ENCODE measurements at places on chromosomes 1 and 21.

DNA sequence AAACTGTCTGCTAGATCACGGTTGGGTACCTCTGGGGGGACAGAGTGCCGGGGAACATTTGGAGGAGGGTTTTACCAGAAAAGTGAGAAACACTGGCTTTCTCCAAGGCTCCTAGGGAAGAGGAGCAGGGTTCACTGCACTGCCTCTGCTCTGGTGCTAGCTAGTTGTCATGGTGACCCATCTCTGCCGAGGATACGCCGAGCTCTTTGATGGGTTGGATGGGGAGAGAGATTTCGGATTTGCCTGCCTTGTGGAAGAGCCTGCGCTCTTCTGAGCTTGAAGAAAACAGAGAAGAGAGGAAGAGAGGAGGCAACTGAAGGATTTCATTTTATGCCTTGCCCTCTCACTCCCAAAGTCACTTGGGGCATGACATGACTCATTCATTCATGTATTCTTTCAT is 92.1 kb downstream of the NAV1 start:
- no peak for DNase-seq

GRCh38 chr1:160794376-160794775 is 1.6 kb upstream of the LY9 start:
- DNase-seq: no peak

DNA sequence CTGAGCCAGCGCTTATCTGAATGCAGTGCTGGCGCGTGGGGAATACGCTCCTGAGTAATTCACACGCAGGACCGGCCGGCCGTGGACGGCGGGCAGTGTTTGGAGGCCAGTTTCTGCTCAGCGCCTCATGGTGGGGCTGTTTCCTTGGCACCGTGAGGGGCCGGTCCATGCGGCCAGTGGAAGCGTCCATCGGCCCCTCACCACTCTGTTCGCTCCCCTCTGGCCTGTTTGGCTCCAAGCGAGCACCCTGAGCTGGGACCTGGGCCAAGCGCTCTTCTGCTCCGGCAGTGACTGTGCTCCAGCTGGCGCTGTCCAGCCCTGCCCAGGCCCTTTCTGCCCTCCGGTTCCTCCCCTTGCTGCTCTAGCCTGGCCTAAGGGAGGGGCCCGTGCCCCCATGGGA is 16.3 kb upstream of the PLCH2 start:
- DNase-seq: no peak

GRCh38 chr1:212458817-212459216 is 26.1 kb downstream of the NENF start:
- DNase-seq: no peak

- peak; percentile 75 for DNase-seq
Observed at GRCh38 chr1:117367046-117368025, at the start of gene MAN1A2. Gene MAN1A2 (plus strand): TSS chr1:117367449. CDS start chr1:117368184, 735 bp downstream.

- DNase-seq: no peak
Observed at GRCh38 chr1:1230656-1231399, 973 bp downstream of the SDF4 start.

DNA sequence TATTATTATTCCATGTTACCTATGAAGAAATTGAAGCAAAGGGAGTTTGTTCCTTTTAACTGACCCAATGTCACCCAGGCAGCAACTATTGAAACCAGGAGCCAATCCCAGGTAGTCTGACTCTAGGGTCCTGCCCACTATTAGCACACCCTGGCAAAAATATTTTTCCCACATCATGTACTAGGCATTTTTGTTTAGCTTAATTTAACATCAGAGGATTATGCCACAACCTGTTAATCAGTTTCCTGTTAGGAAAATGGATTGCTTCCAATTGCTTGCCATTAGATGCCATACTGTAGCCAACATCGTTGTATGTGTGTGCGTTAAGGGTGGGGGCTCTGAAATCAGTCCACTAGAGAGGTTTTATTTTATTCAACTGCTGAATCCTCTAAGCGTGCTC is 281.1 kb downstream of the DNM3 start:
- no peak for DNase-seq

DNA sequence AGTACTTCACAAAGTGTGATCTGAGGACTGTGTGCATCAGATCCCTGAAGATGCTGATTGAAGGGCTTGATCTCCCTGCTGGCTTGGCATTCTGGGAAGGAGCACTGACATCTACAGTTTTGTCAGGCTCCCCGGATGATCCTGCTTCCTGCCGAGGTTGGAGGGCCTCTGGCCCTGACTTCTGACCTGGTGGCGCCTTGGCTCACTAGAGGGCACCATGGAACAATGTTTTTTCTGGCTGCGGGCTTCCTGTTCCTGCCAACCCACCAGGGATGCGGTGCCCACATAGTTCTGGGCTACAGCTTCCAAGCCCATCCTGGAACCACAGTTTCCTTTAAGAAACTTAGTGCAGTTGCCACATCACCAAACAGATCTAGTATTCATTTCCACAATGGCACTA is 38.8 kb upstream of the RASAL2 start:
- peak; percentile 59 for DNase-seq

DNA sequence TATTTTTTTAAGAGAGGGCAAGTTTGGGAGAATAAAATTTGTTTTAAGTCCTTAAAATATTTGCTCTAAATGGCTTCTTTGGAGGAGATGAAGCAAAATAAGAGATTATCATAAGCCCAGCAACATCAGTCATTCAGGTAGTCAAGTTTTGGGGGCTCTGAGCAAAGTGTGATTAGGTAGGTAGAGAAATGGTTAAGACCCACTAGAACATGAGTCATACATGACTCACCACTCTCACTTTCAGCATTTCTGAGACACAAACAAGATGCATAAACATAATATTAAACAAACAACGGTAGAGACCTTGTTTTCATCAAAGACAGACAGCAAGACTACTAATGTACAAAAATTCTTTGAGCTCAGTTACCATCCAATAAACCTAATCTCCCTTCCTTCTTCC is 272.2 kb downstream of the LMO4 start:
- DNase-seq: no peak

DNA sequence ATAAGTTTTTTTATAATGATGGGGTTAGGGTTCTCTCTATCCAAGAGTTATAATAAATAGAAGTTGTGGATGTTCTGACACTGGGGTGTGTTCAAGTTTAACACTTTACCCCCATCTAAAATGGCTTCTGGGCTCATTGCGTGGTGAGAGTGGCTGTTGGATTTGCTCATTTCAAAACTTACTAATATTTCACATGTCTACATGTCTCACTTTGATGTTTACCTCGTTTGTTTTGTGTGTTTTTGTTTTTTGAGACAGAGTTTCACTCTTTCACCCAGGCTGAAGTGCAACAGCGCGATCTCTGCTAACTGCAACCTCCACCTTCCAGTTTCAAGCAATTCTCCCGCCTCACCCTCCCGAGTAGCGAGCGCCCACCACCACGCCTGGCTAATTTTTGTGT is 3.7 kb downstream of the RRP1B start:
- DNase-seq: no peak

DNA sequence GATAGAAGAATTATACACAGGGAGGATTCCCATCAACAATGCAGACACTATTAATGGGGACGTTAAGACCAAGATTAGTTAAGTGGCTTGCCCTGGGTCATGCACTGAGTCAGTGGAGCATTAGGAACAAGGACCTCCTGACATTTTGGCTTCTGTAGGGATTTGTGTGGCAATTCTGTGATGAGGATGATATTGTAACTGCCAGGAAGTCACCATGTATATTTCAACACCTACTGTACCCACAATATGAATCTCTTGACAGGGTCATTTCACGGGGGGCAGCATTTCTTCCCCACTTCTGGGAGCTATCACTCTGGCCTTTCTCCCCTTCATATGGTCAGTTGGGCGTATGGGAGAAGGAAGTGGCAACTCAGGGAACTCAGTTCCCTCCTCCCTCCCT is 134.9 kb downstream of the RUNX1 start:
- no peak for DNase-seq

DNA sequence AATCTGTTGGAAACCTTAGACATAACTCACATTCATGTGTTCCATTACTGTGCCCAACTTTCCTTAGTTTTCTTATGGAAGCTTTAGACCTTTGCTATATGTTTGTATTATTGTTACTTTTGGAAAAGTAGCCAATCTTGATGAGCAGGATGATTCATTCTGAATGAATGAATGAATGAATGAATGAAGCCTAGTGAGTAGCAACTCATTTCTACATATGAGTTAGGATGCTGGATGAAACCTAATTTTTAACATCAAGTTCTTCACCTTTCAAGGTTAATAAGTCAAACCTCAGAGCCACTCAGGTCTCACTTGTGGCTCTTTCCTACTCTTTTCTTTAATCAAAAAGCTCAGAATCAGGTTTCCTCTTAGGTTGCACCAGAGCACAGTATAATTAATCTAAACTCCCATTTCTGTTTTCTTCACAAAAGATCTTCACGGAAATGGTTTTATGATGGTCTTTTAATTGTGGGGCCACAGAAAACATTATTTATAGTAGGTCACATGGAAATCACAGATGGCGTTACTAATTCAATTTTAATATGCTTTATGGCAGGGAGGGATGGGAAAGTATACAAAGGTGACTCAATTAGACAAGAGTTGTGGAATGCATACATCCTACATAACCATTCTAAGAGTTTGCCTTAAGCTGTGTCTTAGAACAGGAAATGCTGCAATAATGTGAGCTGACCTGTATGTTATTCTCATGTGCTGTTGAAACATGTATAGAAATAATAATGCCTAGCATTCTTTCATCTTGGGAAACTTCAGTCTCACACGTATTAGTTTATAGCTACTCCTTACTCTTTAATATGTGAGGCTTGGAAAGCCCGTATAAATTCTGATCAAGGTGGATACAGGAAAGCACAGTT is 4.5 kb upstream of the DDX59 start:
- DNase-seq: no peak

GRCh38 chr1:233393084-233393840 is 65.7 kb downstream of the MAP3K21 start:
- DNase-seq: no peak

DNA sequence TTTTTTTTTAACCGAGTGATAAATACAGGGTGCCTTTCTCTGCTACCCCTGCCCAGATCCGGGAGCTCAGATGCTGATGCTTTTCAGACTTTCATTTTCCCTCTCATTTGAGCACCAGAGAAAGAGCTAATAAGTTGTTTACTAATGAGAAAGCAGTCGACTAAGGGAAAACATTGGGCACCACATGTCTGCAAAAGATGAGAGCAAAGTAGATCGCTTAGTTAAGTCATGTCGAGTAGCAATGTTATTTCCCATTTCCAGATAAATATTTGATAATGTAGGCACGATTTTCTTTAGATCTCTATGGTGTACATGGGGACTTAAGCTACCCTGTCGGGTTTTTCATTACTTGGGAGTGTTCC is 1.2 kb downstream of the PKN2 start:
- DNase-seq: no peak

DNA sequence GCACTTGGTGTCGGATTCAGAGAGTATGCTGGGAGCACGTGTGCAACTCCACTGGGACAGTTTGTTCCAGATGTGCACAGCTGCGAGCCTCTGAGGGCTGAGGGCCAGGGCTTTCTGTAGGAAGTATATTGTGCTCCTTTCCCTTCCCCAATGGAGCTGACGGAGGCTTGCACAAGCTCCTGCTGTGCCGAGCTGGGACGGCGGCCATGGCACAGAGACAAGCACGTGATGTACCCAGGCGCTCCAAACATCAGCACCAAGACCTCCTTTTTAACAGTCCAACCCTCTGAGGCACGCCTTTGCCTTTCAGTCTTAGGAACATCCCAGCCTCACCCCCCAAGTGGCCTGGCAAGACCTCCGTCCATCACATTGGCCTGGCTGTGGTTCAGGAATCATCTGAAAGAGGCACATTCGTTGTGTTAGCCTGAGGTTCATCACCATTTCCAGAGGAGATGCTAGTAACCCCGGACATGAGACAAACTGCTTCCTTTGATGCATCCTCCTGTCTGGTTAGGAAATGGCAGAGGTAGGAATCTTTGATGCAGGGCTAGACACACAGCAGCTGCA is 339.2 kb upstream of the KAZN start:
- no peak for DNase-seq

GRCh38 chr1:198959676-198960075 is 320.8 kb downstream of the PTPRC start:
- no peak for DNase-seq

DNA sequence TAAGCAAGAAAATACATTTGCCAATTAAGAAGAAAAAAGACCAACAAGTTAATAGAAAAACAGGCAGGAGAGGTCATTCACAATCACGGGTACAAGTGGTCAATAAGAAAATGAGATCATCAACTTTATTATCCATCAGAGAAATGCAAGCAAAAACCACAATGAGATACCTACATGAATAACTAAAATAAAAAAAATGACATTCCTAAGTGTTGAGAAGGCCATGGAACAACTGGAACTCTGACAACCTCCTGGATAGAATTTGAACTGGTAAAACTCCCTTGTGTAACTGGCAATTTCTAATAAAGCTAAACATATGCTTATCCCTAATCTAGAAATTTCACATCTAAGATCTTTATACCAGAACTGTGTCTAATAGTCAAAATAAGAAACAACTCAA is 135.4 kb upstream of the BACE2 start:
- DNase-seq: no peak

GRCh38 chr1:91684481-91685196 is 184.0 kb downstream of the CDC7 start:
- DNase-seq: no peak

DNA sequence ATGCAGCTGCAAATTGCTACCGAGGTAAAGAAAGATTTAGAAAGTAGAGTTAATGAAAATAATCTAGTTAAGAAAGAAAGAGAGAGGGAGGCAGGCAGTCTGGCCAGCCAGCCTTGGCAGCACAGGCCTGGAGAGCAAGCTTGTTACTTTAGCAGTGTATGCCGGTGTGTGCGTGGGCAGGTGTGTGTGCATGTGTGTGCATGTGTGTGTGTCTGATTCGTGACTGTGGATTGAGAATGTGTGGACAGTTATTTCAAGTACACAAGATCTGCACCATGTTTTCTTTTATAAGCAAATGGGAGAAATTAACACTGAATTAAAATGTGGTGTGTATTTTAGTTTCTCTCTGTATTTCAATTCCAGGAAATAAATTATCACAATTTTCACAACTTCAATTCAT is 211.6 kb downstream of the DSCAM start:
- no peak for DNase-seq

GRCh38 chr1:151838222-151839081 is 1.2 kb downstream of the C2CD4D start:
- DNase-seq: peak; percentile 54

GRCh38 chr1:155598842-155599331 is 11.1 kb upstream of the MSTO1 start:
- no peak for DNase-seq

- DNase-seq: no peak
Observed at GRCh38 chr1:184906761-184907160, 67.5 kb downstream of the NIBAN1 start.

DNA sequence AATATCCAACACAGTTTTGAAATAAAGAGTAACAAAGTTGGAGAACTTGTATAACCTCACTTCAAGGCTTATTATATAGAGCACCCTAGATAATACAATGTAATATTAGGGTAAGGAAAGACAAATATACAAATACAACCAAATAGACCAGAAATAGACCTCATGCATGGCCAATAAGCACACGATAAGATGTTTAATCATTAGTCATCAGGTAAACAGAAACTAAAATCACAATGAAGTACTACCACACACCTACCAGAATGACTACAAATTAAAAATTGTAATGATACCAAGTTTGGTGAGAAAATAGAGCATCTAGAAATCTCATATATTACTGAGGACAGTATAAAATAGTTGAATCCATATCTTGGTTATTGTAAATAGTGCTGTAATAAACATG is 20.3 kb upstream of the CTTNBP2NL start:
- DNase-seq: no peak

GRCh38 chr1:41378999-41379737 is 17.9 kb downstream of the FOXO6 start:
- no peak for DNase-seq

GRCh38 chr1:215992620-215993019 is 425.5 kb downstream of the KCTD3 start:
- DNase-seq: no peak
